Renal cortical epithelial cell (primary cell): ENCODE measurements at places on chromosomes 5 and 9. TPM values are rescaled to one million over a fixed set of nuclear protein-coding genes. Genes with fewer than 3 reads are reported as not detected.
A peak's percentile ranks its signal among the peaks of the same experiment; 100 is the strongest.

- no peak for DNase-seq
These were observed 77.9 kb upstream of the DAB2 start for GRCh38 chr5:39502704-39503103.

DNA sequence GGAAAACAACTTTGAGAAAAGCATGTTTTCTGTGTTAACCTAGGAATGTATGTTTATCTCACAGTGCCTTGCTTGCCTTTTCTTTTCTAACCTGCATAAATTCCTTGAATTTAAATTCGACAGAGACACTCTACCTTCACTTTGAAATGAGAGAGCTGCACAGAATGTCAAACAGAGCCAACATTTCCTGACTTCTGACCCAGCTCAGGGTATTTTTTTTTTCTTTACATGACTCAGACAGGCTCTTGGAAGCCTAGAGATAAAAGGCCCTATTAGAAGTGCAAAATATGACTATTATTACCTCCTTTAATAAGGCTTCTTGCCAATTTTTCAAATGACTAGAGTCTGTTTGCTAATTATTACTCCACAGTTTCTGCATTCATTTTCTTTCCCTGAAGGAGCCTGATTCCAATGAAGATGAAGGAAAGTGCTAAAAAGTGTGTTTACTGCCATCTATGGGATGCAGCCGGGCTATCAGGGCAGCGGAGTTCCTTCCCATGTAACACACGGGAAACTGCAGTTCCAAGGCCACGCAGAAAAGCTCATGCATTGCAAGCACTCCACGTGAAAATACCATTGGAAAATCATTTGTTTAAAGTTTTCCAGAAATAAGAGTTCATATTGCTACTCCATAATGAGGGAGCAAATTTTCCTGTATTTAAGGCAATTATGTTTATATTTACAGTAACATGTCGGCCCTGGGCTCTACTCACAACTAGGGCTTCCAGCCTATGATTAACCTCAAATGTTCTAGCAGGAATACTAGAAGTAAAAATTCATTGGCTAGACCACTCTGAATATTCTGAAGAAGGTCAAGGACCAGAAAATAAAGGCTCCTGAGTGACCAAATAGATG is 485.6 kb downstream of the ZSWIM6 start:
- peak; percentile 87 for DNase-seq

- no peak for DNase-seq
These were observed 219.2 kb downstream of the AGTPBP1 start for GRCh38 chr9:85522459-85523092.

DNA sequence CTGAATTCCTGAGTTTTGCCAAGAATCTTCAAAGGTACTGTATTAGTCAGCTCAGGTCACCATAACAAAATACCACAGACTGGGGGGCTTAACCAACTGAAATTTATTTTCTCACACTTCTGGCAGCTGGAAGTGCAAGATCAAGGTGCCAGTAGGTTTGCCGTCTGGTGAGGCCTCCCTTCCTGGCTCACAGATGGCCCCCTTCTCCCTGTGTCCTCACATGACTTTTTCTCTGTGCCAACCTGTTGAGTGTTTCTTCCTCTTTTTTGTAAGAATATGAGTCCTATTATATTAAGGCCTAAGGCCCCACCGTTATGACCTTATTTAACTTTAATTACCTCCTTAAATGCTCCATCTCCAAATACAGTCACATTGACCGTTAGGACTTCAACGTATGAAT is 156.1 kb upstream of the KIF2A start:
- no peak for DNase-seq

GRCh38 chr5:124373883-124374282 is 372.6 kb downstream of the ZNF608 start:
- no peak for DNase-seq

GRCh38 chr9:76610011-76610352 is 151.0 kb downstream of the GCNT1 start:
- no peak for DNase-seq

DNA sequence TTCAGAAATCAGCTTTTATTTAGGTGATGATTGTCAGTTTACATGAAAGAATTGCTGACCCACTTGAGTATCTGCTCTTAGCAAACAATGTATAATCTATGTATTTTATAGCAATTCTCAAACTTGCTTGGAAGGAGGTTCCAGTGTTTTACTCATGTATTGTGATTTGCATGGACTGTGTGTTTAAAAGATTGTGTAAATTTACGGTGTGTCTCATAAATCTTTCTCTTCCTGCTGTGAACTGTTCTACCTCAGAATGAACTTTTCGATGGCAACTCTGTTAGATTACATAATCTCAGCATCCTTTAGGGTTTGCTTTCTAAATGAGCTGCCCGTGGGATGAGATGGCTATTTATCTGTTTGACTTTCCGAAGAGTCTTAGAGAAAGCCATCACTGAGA is 122.5 kb downstream of the MEF2C start:
- no peak for DNase-seq

DNA sequence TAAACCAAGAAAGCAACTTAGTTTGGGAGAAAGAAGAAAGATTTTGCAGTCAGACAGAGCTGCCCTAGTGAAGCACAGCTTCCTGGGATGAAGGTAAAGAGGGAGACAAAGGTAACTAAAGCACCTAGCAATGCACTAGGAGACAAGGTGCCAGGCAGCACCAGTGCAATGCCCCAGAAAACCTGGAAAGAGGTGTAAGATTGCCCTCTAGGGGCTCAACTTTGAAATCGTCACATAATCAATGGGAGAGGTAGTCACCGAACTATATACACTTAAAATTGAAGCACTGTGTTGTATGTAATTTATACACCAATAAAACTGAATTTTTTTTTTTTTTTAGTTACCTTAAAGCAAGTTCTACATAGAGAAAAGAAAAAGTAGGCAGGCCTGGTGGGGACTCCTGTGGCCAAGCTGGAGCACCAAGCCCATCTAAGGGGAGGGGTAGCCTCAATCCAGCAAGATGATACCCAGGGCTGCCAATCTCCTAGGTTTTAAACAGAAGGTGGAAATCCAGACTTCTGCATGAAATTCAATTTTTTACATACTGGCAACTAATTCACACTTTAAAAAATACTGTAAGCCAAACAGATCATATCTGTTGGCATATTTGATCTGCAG is 48.2 kb downstream of the CDK5RAP2 start:
- DNase-seq: peak; percentile 43

GRCh38 chr9:88953381-88954029 is 37.8 kb upstream of the S1PR3 start:
- DNase-seq: no peak

GNA14 gene
- 0.10 and 0.17 TPM in 2 replicates for total RNA-seq

C9 gene
- total RNA-seq: 0.20 TPM in 1 of 2 replicates, not detected in the other

SPATA31E1 gene
- not detected in 2 replicates for total RNA-seq

CLTB gene
- total RNA-seq: 77.4 and 146 TPM in 2 replicates
